ENCODE measurements at places on chromosomes 13 and 19. TPM values are rescaled to one million over a fixed set of nuclear protein-coding genes. Genes with fewer than 3 reads are reported as not detected.

The CACNG6 gene
- under 0.01 TPM for total RNA-seq

The KRTDAP gene
- not detected for total RNA-seq

DNA sequence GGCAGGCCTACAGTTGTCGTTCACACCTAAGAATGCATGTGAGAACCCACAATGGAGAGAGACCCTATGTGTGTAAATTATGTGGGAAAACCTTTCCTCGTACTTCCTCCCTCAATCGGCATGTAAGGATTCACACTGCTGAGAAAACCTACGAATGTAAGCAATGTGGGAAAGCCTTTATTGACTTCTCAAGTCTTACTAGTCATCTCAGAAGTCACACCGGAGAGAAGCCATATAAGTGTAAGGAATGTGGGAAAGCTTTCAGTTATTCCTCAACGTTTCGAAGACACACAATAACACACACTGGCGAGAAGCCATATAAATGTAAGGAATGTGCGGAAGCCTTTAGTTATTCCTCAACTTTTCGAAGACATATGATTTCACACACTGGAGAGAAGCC is 11.3 kb downstream of the ZNF555 start:
- DNase-seq = no peak

- DNase-seq = no peak
These were observed 11.2 kb upstream of the ADPRHL1 start for GRCh38 chr13:113464476-113464875.

- no peak for DNase-seq
These were observed 1600.2 kb downstream of the PCDH9 start for GRCh38 chr13:65629926-65630325.

GRCh38 chr13:78978381-78978998 is 319.5 kb upstream of the OBI1 start:
- DNase-seq = peak; percentile 14

The CYP2A6 gene
- not detected for total RNA-seq

The ZNF491 gene
- 17.1 TPM for total RNA-seq

The RAB20 gene
- total RNA-seq = 2.0 TPM
